ENCODE measurements at places on chromosomes 2 and 18.
A peak's percentile ranks its signal among the peaks of the same experiment; 100 is the strongest.

- no peak for DNase-seq
Observed at GRCh38 chr18:76452357-76452756, 42.7 kb downstream of the ZNF516 start.

GRCh38 chr18:28718696-28719095 lies 541.8 kb upstream of the CDH2 start:
- no peak for DNase-seq

DNA sequence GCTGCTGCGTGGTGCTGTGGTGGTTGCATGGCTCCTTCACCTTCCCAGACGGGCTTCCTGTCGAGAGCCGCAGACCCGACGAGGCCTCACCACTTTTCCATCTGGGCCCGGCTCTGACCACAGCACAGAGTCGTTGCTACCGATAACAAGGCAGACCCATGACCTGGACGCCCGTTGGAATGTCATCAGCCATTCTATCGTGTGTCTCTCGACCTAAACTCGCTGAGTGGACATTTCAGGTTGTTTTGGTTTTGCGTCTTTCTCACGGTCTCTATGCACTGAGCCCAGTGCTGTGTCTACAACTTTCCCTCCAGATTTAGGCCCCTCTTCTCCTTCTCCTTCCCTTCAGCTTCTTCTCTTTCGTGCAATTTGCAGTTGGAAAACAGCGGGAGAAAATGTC lies 204.7 kb upstream of the TPO start:
- DNase-seq = no peak

DNA sequence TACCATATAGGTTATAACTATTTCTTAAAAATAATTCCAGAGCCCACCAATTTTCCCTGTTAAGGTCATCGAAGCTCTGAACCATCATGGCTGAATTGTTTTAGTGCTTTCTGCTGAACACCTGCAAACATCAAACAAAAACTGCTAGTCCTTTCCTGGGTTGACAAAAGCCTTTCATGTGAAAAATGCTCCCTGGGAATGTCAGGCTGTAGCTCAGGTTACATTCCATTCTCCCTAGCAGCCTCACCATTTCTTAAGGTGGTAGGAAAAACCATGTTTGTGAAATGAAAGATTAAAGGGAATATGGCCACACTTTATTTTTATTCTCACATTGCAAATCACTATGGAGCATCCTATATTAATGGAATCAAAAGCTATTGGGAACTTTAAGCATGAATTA lies 5.7 kb downstream of the TCF4 start:
- DNase-seq = no peak

GRCh38 chr2:149466635-149467034 lies 120.9 kb downstream of the MMADHC start:
- no peak for DNase-seq

DNA sequence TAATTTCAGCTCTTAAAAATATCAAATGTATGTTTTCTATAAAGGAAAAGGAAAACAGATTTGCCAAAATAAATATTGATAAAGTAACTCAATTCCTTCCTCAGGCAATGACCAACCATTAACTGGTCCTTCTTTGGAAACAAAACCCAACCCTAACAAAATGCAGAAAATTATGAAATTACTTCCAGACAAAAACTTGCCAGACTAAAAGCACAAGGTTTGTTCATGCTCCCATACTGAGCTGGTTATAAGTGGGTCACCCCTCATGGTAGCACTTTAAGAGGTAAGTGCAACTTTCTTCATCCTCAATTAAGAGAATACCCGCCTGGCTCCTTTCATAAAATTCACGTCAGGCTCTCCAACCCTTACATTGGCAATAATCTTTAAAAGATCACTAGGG lies 31.1 kb upstream of the TTC32 start:
- DNase-seq = no peak

- no peak for DNase-seq
Observed at GRCh38 chr2:202084265-202084664, 11.2 kb downstream of the KIAA2012 start.

DNA sequence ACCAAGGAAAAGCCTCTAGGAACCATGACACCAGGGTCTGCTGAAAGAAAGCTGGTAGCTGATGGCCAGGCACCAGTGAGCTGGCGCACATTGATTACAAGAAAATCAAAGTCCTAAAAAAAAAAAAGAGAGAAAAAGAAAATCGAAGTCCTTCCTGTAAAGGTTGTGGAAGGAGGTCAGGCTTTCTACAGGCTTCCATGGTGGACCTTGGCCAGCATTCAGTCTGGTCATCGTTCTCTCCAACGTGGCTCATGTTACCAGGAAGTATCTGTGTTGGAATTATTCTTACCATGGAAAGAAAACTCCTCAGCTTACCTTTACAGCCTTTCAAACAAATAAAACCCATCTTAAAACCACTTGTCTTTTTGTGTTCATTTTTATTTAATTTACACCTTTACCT lies 65.6 kb downstream of the CYB5A start:
- DNase-seq = no peak

GRCh38 chr2:119723186-119723585 lies 36.5 kb upstream of the PTPN4 start:
- DNase-seq = no peak

GRCh38 chr18:51128533-51128932 lies 68.9 kb downstream of the MEX3C start:
- DNase-seq = no peak

GRCh38 chr2:10817413-10817812 lies 4.8 kb upstream of the PDIA6 start:
- no peak for DNase-seq

GRCh38 chr18:30696201-30696600 lies 346.3 kb downstream of the DSC3 start:
- DNase-seq = no peak

GRCh38 chr2:230824406-230824978 lies 40.2 kb upstream of the ITM2C start:
- DNase-seq = peak; percentile 45

DNA sequence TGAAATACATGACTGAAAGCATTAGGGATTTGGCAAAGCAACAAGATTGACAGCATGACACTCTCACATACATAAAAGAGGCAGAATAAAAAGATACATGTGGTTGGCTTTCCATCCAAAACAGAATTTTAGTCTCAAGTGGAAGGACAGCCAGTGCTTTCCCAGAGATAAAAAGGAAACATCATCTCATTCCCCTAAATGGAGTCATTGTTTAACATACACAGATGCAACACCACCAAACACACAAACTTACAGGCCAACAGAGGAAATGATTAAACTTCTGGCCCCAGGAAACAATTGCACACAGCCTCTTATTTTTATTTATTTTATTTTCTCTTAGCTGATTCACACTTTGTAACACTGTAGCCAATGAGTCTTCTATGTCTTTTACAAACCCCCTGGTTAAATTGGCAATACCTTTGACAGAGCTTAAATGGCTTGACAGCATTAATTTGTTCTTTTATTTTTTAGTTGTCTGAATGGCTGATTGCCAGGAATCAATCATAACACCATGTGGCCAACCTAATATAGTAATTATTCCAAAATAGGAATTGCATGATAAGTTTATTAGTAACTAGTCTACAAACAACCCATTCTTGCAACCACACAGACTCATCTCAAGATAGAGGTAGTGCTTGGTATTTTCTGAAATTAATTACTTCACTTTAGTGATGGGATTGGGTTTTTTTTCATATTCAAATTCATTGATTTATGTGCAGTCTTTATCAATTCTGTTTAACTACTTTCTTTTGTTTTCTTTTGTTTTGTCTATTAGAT lies 190.5 kb downstream of the RND3 start:
- DNase-seq = no peak

GRCh38 chr2:69124343-69124742 lies 111.4 kb downstream of the ANTXR1 start:
- no peak for DNase-seq

DNA sequence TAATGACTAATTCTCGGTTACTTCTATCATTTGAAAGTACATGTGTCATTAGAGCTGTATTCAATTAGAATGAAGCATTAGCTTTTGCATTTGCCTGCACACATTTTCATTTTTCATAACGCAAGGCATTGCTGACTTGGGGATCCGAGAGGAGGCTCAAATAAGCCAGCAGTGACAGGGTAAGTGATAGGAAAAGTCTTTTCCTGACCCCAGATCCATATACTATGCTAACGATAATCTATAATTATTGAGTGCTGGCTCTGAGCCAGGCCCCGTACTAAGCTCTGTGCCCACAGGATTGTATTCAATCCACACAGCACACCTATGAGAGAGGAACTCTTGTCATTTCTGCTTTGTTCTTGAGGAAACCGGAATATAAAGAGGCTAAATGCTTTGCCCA lies 168.2 kb downstream of the VWC2L start:
- no peak for DNase-seq

DNA sequence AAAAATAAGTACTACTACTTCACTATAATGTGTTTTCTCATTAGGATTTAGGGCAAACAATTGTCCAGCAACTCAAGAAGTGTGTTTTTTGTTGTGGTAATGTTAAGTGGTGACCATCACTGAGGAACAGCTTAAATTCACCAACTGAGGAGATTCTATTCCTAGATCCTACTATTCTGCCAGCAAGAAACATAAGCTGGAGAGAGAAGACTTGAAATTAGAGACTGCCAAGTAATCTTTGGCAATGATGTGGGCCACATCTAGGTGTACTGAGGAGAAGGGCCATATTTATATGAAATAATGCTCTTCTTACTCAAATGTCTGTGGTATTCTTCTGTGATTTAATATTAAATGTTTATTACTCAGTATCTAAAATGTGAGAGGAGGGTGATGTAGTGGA lies 44.3 kb upstream of the MSTN start:
- DNase-seq = no peak

- no peak for DNase-seq
Observed at GRCh38 chr2:106851881-106852501, 34.0 kb downstream of the ST6GAL2 start.

DNA sequence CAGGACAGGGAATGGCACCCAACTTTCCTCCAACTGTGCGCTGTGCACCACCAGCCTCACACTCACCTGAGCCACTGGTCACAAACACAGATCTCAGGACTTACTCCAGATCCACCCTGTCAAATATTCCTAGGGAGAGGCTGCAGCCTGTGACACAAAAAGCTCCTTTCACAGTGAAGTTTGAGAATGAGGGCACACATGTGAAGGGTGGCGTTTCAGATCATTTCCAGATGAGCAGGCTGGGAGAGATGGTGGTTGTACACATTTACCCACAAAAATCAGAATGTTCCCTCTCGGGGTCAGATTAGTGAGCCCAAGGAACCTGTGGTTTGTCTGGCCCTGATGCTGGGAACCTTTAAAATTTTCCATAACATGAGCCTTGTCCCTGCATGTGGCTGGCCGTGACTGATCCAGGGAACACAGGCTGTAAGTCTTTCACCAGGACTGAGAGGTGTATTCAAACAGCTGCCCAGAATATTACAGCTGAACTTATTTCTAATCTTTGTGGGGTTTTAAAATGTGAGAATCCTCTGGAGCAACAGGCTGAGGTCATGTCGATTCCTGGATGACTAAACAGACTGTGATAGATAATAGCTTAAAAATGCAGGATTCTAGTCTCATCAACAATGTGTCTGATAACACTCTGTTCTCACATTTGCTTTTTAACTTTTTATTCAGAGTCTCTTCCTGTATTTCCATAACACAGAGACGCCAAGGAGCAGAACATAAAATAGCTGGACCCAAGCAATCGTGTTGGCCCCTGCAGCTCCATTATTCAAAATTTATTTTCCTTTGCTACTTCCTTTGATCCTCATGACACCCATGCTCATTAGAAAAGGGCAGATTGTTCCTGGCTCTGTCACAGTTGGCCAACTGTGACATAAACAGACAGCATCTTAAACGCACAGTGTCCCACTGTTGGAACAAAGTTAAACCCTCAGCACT lies 35.5 kb downstream of the IL1R2 start:
- DNase-seq = no peak

DNA sequence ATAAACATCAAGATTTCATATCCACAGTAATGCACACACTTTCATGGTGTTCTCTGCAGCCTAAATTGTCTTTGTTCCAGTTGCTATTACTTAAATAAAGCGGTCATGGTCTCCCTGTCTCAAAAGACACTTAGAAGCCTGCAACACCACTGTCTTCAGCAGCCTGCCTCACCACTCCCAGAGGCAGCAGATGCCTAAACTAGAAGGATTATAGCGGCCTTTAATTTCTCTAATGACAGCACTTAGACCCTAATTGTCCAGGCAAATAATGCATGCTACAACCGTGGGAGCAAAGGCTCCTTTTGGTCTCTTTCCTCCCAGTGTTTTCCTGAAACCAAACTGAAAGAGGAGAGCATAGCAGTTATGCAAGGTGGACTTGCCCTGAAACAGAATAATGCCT lies 248.8 kb upstream of the SLC39A10 start:
- no peak for DNase-seq

GRCh38 chr2:113112441-113112840 lies 15.0 kb upstream of the IL1RN start:
- no peak for DNase-seq

DNA sequence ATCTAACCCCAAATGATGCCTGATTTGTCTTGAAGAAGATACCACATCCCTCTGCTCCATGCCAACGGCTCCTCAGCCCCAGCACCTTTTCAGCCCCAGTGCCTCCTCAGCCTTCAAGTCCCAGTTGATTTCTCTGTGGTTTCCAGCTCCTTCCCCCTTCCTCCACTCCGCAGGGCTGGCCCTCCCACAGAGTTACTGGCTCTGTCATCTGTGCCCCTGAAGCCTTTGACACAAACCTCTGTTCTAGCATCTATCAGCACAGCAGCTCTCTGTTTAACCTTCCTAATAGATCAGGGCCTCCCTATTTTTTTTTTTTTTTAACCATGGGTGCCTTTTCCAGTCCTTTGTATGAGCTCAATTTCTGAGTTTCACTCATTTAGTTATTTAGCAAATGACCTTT lies 201.3 kb upstream of the CXCR4 start:
- no peak for DNase-seq

GRCh38 chr18:37987901-37988300 lies 422.3 kb upstream of the CELF4 start:
- no peak for DNase-seq

DNA sequence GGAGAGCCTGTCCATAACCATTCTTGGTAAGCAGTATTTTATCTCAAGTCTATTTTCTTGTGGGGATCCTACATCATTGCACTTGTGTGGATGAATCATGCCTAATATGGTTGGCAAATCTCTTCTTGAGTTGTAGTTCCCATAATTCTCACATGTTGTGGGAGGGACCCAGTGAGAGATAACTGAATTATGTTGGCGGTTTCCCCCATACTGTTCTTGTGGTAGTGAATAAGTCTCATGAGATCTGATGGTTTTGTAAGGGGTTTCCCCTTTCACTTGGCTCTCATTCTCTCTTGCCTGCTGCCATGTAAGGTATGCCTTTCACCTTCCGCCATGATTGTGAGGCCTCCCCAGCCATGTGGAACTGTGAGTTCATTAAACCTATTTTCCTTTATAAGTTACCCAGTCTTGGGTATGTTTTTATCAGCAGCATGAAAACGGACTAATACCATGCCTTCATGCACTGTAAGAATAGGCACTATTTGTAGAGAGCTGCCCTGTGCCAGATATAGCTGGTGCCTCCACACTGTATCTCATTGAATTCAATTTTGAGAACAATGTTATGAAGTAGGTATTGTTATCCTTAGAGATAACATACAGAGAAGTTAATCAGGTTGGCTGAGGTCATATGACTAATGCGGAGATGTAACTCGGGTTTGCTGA lies 148.3 kb downstream of the PLCL1 start:
- peak; percentile 24 for DNase-seq

GRCh38 chr2:157404363-157404762 lies 39.5 kb downstream of the CYTIP start:
- DNase-seq = peak; percentile 85

- DNase-seq = peak; percentile 82
Observed at GRCh38 chr2:233075966-233076339, 15.8 kb downstream of the INPP5D start.

All from GM12878 (cell line).